ENCODE measurements at places on chromosomes 13 and 19. TPM values are rescaled to one million over a fixed set of nuclear protein-coding genes. Genes with fewer than 3 reads are reported as not detected.

DNA sequence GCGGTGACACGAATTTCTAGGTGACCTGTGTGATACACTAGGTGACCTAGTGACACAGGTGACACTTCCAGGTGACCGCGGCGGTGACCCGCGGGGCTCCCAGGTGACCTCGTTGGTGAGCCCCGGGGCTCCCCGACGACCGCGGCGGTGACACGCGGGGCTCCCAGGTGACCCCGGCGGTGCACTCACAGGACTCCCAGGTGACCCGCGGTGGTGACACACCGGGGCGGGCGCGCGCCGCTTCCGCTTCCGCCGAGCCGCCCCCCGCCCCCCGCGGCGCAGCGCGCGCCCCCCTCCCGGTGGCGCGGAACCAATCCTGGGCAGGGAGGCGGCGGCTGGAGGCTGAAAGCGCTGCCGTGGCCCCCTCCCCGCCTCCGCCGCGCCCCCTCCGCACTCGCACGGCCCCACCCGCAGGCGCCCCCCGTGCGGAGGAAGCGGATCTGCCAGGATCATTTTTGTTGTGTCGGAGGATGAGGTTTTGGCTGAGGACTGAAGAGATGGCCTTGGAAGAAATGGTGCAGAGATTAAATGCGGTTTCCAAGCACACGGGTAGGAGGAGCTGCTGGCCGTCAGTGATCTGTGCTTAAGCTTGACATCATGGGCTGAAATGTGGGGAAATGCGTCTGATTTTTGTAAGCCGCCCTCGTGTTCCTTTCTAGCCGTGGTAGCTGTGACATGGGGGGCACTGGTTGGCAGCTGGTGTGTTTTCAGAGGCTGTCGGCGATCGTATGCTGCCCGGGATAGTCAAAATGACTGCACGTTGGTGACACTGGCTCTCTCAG lies at the start of gene MCF2L:
Gene MCF2L, plus strand, starts transcription at position 305 of the 782 bp plus-strand sequence. Its CDS starts 166 bp downstream, at position 471.
- no peak for DNase-seq
- peak within 1 kb of the TSS; percentile 18 for H3K27ac ChIP-seq
- no peaks in the 10 kb centered on the region for H3K4me1 ChIP-seq
- peaks cover 5% of the 10 kb centered on the region for H3K27me3 ChIP-seq

PSG7 gene
- not detected for total RNA-seq

DNA sequence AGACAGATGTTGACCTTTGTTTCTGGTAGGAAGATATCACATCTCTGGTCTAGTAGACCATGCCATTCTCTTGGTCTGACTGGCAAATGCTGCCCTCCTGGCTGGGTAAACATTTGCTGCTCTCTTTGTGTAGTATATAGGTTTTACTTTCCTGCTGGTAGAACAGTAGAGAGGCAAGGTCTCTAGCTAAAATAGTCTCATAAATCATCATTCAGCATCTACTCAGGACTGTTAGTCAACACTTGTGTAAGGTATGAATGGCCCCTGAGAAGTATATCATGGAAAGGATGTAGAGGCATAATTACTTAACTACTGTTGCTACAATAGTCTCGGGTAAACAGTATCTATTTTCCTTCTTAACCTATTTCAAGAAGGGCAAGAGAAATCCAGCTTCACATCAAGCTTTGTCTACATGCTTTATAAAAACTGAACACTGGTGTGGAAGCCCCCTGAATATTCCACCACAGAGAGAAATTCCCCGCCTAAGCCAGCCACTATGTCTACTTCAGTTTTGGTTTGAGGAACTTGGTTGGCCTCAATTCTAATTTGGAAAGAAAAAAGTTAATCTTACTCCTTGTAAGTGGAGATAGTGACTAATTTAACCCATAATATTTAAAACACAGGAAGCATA lies 18.4 kb upstream of the MYCBP2 start:
- no peaks in the 10 kb centered on the region for H3K36me3 ChIP-seq
- H3K4me1 ChIP-seq = no peaks in the 10 kb centered on the region
- H3K27me3 ChIP-seq = no peaks in the 10 kb centered on the region
- no peak for DNase-seq
- H3K4me3 ChIP-seq = no peak overlapping the region
- no peak overlapping the region for H3K27ac ChIP-seq

DNA sequence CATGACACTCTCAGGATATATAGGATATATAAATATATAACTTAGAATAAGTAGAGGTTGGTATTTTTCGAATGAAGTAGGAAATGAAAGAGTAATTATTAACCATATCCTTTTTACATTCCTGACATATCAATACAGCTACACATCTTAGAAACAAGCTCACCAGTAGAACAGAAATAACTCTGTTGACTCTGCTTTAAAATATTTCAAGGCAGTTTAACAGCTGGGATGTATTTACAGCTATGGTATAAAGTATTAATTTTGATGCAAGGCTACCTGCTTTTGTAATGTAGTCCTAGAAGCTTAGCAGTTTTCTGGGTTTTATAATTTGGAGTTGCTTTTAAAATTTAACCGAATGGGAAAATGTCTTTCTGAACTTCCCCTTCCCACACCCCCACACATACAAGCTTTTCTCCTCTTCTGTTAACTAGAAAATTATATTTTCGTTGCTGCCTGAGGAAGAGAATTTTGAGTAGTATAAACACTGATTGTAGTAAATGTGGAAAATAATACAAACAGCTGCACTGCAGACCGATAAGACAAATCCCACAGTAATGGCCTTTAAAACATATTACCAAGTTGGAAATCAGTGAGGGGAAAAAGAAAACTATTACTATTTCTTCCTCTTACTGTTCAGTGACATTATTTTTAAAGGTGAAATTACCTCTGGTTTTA lies 147.7 kb downstream of the GGACT start:
- no peak overlapping the region for H3K4me3 ChIP-seq
- H3K27ac ChIP-seq = no peak overlapping the region
- no peaks in the 10 kb centered on the region for H3K36me3 ChIP-seq
- no peaks in the 10 kb centered on the region for H3K4me1 ChIP-seq
- no peaks in the 10 kb centered on the region for H3K27me3 ChIP-seq
- DNase-seq = no peak
